ENCODE measurements at places on chromosomes 11 and 22. TPM values are rescaled to one million over a fixed set of nuclear protein-coding genes. Genes with fewer than 3 reads are reported as not detected.

- no peak for DNase-seq
Measured at GRCh38 chr11:9643751-9644150, 20.1 kb upstream of the SWAP70 start.

GRCh38 chr22:17349172-17349571, 20.1 kb upstream of the CECR2 start:
- no peak for DNase-seq

The OR51L1 gene
- 0.05 TPM for polyA plus RNA-seq

The CDC42EP1 gene
- polyA plus RNA-seq: 35.3 TPM

Data from left renal pelvis (tissue), 4 donors.